ENCODE measurements at places on chromosomes 3 and 15. TPM values are rescaled to one million over a fixed set of nuclear protein-coding genes. Genes with fewer than 3 reads are reported as not detected.

TP63 gene
- total RNA-seq = 1.1 TPM

DNA sequence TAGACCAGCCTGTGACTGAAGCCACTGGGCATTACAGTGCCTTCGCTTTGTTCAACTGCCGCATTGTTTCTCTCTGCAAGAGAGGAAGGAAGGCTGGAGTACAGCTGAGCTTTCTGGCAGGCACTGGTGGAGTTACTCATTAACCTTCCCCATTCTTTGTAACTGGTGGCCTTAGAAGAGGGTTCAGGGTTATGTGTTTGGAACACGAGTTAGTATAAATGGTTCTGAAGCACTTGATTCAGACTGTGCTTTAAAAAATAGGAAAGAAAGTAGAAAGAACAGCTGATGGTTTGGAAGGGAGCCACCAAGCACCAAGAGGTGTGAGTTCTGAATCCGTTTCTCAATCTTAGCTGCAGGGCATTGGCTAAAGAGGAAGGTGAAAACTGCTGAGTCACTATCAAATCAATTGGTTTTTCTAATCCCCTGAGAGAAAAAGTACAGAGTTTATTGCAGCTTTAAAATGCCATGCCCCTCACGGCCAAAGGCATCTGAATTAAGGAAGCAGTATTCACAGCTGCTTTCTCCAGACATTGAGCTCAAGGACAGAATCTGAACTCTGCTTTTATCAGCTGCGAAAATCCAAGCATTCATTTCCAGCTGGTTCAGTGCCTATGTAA lies 3.6 kb downstream of the HGD start:
- H3K4me3 ChIP-seq = no peak overlapping the region
- no peaks in the 10 kb centered on the region for H3K36me3 ChIP-seq
- H3K27ac ChIP-seq = no peak overlapping the region
- H3K4me1 ChIP-seq = peaks cover 5% of the 10 kb centered on the region
- peaks cover 2% of the 10 kb centered on the region for H3K27me3 ChIP-seq
- DNase-seq = no peak

PPP1R14D gene
- total RNA-seq = not detected

PAQR5 gene
- not detected for total RNA-seq

DNA sequence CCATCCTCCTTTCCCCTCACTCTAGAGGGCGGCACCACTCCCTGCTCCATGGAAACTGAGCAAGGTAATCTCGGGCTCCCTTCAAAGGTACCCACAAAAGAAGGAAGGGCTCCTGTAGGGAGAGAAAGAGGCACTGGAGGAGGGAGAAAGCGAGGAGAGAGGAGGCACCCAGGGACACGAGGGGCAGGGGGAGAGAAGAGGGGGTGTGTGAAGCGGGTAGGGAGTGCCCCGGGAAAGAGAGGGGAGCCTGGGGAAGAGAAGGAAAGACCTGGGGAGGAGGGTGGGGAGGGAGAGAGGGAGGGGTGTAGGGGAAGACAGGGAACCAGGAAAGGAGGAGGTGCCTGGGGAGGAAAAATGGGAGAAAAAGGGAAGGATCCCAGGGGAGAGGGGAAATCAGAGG lies 523 bp downstream of the VILL start:
- no peak overlapping the region for H3K27ac ChIP-seq
- DNase-seq = no peak
- H3K36me3 ChIP-seq = peaks cover 11% of the 10 kb centered on the region
- peaks cover 28% of the 10 kb centered on the region for H3K4me1 ChIP-seq

DNA sequence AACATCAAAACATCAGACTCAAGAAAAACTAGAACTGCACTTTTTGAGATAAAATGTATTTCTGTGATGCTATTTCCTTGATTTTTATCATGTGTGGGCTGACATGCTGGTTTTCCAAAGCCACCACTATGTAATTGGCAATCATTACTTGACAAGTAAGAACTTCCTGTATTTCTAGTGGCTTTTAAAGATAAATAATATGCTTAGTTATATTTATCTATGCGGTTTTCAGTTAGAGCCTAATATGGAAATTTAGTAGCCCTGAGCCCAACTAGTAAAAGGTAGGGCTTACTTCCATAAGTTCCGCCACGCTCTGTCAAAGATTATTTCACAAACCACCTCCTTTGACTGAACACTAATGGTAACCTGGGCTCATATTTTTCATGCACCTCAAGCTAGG lies 91.6 kb downstream of the PPARG start:
- peaks cover 6% of the 10 kb centered on the region for H3K27me3 ChIP-seq
- no peak overlapping the region for H3K27ac ChIP-seq
- no peaks in the 10 kb centered on the region for H3K4me1 ChIP-seq
- DNase-seq = no peak
- H3K4me3 ChIP-seq = no peak overlapping the region

DNA sequence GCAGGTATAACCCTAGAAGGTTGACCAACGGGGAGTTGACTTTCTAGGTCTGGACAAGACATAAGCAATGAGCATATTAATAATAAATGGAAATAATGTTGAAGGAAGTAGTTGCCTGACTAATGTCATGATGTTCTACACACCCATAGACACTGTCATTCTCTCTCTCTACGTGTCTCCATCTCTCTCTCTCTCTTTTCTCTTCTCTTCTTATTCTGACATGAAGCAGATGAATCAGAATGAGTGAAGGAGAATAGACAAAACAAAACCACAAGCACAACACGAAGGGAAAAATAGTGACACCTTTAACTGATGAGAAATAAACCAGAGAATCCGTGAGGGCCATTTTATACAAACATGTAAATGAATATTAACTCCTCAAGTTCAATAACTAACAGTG lies 26.7 kb upstream of the CCDC80 start:
- peaks cover 33% of the 10 kb centered on the region for H3K4me1 ChIP-seq
- H3K27ac ChIP-seq = no peak overlapping the region
- H3K27me3 ChIP-seq = peaks cover 7% of the 10 kb centered on the region
- DNase-seq = no peak
- peaks cover 8% of the 10 kb centered on the region for H3K36me3 ChIP-seq

AADACL2 gene
- not detected for total RNA-seq

MYH15 gene
- total RNA-seq = not detected

RTP1 gene
- not detected for total RNA-seq

DNA sequence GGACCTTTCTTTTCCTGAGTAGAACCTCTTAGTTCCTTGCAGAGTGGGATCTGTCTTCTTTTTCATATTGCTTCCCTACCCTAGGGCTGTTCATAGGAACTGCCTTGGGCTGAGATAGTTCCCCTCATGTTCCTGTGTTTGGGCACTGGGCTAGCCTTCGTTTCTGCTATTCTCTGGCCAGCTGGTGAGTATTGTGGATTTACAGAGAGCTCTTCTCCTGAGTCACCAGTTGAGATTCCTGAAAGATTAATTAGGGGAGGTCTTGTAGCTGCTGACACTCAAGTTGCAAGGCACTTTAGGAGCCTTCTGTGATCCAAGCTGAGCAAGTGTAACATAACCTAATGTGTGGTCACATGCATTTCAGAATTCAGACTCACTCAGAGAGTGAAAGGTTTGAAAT lies 30.7 kb downstream of the CHD2 start:
- H3K4me1 ChIP-seq = peaks cover 34% of the 10 kb centered on the region
- no peaks in the 10 kb centered on the region for H3K27me3 ChIP-seq
- no peak for DNase-seq
- no peak overlapping the region for H3K4me3 ChIP-seq
- peaks cover 84% of the 10 kb centered on the region for H3K36me3 ChIP-seq

SEMA3G gene
- total RNA-seq = 0.21 TPM

GRCh38 chr3:123067689-123068600 lies 1.1 kb downstream of the PDIA5 start:
- peak overlapping the region; percentile 95 for H3K4me3 ChIP-seq
- H3K36me3 ChIP-seq = peaks cover 5% of the 10 kb centered on the region
- peak overlapping the region; percentile 40 for H3K27ac ChIP-seq
- no peaks in the 10 kb centered on the region for H3K27me3 ChIP-seq

DNA sequence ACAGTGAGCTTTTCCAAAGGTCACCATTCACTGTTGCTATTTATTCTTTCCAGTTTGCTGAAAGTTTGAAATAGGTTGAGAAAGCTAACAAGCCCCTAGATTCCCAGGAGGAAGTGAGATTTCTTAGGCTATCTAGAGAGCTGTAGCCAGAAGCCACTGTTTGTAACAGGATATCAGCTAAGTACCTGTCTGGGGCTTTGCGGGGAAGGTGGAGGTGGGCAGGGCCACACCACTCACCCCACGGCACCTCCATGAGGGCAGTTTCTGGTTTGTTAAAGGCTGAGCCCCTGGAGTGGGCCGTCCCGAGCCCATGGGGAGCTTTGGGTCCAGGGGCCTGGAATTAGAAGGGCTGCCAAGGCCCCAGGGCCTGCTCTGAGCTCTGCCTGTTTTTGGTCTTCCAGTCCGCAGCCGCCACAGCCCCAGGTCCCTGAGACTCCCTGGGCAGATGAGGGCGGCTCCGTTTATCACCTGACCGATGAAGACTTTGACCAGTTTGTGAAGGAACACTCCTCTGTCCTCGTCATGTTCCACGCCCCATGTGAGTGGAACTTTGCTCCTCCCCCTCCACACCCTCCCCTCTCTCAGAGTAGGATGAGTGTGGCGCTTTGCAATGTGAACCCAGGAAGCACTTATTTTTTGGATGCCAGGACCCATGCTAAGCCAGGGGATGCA lies 63.4 kb downstream of the PDIA5 start:
- no peak overlapping the region for H3K27ac ChIP-seq
- no peaks in the 10 kb centered on the region for H3K4me1 ChIP-seq
- H3K27me3 ChIP-seq = no peaks in the 10 kb centered on the region
- peaks cover 21% of the 10 kb centered on the region for H3K36me3 ChIP-seq
- DNase-seq = no peak

NOX5 gene
- total RNA-seq = not detected

DNA sequence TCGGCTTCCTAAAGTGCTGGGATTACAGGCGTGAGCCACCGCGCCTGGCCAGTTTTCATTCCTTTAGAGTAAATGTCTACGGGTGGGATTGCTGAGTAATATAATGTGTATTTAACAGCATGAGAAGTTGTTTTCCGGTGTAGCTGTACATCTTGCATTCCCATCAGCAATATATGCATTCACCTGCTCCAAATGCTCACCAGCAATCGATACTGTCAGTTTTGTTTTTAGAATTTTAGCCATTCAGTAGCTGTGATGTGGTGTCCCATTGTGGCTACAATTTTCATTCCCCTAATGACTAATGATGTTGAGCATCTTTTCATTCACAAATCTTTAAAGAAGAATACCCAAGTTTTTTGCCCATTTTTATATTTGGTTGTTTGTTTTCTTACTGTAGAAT lies 134.8 kb upstream of the RGMA start:
- H3K27me3 ChIP-seq = peaks cover 24% of the 10 kb centered on the region
- H3K27ac ChIP-seq = no peak overlapping the region
- no peak for DNase-seq

- H3K36me3 ChIP-seq = peaks cover 2% of the 10 kb centered on the region
- H3K4me1 ChIP-seq = peaks cover 19% of the 10 kb centered on the region
- DNase-seq = no peak
- H3K27ac ChIP-seq = no peak overlapping the region
Observed at GRCh38 chr15:70523192-70523591, 240.2 kb downstream of the UACA start.

DNA sequence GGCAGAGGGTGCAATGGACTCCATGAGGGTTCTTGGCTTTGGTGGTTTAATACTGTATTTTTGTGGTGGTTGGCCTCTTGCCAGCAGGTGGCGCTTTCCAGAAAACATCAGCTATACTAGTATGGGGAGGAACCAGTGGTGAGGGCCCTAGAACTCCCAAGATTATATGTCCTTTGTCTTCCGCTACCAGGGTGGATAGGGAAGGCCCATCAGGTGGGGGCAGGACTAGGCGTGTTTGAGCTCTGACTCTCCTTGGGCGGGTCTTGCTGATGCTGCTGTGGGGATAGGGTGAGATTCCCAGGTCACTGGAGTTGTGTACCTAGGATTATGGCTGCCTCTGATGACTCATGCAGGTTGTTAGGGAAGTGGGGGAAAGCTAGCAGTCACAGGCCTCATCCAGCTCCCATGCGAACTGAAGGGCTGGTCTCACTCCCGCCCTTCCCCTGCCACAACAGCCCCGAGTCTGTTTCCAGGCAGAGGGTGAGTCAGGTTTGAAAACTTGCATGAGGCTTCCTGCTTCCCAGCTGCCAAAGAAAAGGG lies 357.7 kb downstream of the OTOL1 start:
- peak; percentile 64 for DNase-seq
- H3K27me3 ChIP-seq = no peaks in the 10 kb centered on the region
- H3K36me3 ChIP-seq = no peaks in the 10 kb centered on the region
